Stimulated activated CD8-positive, alpha-beta memory T cell treated with anti-CD3 and anti-CD28 coated beads, Interleukin-4, amount 100 ng/mL, for 4 hours (primary cell): ENCODE measurements at places on chromosomes 13 and 19.
A peak's percentile ranks its signal among the peaks of the same experiment; 100 is the strongest.

- no peak for DNase-seq
These were observed 135.7 kb downstream of the DIAPH3 start for GRCh38 chr13:60028021-60028420.

DNA sequence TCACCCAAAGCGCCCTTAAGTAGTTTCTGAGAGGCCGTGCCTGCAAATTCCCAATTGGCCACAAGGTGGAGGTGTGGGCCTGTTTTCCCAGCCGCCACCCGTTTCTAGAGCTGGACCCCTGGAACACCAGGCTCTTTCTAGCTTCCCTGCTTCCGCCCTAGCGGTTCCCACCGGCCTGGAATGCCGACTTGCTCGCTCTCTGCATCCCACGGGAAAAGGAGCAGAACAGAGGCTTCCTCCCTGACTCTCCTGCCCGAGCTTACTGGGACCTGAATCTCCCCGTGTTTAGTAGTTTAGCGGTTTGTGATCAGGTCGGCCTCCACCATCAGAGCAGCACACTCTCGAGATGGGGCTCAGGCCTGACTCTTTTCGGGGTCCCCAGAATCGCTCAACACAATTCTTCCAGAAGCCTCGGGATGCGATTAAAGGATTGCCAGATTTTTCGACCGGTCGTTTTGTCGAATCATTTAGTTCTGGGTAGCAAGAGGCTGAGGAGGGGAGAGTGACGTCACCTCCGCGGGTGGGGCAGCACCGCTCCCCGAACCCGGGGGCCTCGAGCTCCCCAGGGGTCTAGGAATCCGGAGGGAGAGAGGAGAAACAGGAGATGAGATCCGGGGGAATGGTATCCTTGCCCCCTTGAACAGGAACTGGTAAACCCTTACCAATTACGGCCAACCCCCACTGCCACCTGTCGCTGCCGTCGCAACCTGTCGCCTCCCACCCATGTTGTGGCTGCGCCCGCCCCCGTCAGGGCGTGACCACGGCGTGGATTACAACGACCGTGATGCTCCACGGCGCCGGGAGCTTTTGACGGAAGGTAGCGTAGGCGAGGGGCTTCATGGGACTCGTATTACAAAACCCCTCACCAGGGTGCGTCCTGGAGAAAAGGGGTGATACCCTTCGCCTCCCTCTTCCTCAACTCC, 8.0 kb downstream of the NAPSA start:
- DNase-seq: peak; percentile 82

DNA sequence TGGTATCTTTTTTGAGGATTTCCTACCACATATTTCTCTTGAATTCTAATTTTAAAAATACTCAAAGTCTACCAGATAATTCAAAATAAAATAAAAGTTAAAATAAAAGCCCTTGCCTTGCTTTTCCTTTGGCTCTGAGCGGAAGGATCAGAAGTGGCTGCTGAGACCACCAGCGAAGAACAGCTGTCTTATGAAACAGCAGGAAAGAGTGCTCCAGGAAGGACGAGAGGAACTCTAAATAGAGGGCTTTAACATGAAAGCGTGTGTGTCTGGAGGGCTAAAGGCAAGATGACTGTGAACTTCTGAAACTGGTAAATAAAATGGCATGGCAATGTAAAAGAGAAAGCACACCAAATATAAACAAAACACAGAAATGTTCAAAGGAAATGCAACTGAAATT, 521.5 kb upstream of the SPRY2 start:
- DNase-seq: no peak

DNA sequence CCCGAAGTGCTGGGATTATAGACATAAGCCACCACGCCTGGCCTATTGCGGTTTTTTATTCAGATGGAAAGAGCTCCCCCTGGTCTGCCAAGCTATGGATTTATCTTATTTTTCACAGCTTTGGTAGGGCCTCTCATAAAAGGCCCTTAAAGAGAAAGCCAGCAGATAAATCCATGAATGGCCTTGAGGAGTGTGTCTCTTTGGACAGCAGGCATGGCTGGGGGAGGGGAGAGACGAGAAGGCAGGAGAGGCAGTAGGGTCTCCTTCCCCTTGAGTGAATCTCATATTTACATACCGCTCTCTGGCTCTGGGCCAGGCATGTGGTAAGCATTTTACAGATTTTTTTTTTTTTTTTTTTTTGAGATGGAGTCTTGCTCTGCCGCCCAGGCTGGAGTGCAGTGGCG, 25.2 kb downstream of the MARK4 start:
- no peak for DNase-seq
